ENCODE measurements at places on chromosomes 1 and 21.

- DNase-seq, result no peak
Measured at GRCh38 chr1:165899461-165899941, 72.1 kb downstream of the UCK2 start.

GRCh38 chr1:116777831-116778830, 23.9 kb downstream of the CD2 start:
- DNase-seq, result no peak

DNA sequence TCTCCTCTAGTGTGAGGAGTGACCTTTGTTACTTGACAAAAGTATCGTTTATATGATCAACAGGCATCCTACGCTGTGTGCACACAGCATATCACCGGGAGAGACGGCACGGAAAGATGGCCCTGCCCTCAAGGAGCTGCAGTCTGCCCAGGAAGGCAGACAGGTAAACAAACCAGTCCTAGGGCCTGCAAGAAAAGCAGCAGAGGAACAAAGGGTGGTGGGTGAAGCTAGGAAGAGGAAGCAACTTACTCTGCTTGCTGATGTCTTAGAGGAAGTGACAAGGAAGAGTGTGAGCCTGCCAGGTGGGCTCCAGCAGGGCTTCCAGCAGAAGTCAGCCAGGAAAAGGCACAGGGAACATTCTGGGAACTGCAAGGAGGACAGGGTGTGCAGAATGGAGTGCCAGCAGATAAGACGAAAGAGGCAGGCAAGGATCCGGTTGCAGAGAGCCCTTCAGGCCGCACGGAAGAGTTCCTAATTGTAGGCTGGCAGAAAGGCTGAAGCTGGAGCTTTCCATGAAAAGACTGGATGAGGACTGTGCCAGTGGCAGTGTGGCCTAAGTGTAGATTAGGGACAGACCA, 106.7 kb downstream of the SLC45A1 start:
- DNase-seq, result no peak

DNA sequence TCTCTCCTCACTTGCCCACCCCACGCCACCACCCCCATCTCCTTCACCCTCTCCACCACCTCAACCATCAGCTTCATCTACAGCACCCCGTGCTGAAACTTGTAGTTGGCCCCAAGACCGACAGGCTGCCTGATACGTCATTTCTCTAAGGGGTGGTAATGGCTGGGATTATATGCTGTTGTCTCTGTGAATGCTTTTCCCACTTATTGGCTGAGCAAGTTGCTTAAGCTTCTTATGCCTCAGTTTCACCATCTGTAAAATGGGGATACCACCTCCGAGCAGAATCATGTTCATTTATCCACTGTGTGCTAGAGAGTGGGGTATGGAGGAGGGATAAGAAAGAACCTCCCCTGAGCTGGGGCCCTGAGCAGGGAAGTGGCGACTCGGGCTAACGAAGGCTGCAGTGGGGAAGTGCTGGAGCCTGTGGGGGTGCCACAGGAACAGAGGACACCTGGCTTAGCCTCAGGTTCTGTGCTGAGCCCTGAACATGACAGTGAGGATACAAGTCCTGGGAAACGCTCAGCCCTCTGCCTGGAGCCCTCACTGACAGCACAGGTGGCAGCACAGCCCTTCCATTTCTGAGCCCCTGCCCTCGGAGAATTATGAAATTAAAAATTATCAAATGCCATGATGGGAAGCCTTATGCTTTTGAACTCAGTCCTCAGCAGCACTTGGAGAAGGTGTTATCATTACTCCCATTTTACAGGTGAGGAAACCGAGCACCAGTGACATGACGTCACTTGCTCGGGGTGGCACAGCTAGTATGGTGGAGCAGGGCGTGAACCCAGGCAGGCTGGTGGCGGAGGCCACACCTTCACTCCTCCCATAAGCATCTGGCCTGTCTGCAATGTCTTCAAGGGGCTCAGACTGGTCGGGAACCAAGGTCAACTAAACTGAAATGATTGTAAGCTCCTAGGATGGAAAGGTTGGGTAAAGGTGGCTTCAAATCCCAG, 2.8 kb downstream of the MATN1 start:
- DNase-seq, result no peak

- no peak for DNase-seq
Measured at GRCh38 chr1:94621802-94622201, 80.2 kb upstream of the F3 start.

GRCh38 chr1:11581445-11581991, 72.7 kb downstream of the FBXO2 start:
- no peak for DNase-seq

DNA sequence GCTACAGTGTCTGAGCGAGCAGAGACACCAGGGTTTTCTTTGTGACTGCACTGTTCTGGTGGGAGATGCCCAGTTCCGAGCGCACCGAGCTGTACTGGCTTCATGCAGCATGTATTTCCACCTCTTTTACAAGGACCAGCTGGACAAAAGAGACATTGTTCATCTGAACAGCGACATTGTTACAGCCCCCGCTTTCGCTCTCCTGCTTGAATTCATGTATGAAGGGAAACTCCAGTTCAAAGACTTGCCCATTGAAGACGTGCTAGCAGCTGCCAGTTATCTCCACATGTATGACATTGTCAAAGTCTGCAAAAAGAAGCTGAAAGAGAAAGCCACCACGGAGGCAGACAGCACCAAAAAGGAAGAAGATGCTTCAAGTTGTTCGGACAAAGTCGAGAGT, 2.7 kb downstream of the ZBTB18 start:
- no peak for DNase-seq

DNA sequence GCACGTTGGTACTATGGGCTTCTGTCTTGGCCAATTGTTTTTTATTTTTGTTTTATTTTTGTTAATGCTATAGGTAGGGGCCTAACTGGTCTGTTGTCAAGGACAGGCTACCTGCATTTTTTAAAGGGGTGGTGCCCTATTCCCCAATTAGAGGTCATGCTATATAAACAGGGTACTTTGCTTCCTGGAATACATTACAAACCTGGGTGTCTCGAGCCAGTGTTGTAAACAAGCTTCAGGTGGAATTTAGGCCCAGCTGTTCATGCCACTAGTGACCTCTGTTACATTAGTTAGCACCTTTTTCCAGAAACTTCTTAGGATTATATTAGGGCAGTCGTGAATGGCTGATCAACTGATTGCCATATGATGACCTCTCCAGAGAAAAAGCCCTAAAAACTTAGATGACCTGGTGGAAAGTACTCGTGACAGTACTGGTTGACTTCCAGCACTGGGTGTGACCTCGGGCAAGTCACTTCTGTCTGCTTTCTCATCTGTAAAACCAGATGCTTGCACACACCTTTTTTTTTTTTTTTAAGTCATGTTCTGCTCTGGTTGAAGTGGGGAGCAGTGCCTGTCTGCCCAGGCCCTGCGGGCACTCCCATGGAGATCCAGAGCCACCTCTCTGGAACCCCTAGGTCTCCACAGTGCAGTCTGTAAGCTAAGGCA, 46.5 kb downstream of the ELK4 start:
- no peak for DNase-seq

DNA sequence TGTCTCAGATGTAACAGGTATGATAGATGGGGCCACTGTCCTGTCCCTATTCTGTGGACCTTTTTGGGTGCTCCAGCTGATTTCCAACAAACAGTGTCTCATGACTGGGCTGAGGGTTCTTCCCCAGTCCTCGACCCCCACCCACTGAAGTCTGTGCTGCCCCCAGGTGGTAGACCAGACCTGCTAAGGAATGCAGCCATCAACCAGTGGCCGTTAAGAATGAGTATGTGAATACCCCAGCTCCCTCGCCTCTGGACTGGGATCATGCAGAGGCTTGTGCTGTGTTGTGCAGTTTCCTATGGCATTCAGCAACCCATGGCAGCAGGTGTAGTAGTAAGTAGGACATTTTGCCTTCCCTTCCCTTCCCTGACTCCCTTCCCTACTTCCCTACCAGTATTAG, 183.1 kb upstream of the KAZN start:
- DNase-seq, result no peak

GRCh38 chr1:242764161-242764560, 239.7 kb upstream of the PLD5 start:
- no peak for DNase-seq

All from stimulated activated CD4-positive, alpha-beta T cell treated with anti-CD3 and anti-CD28 coated beads, Interleukin-1b, Interleukin-23, amount 100 ng/mL, for 1 hour (primary cell).